ENCODE measurements at places on chromosomes 7 and 10. TPM values are rescaled to one million over a fixed set of nuclear protein-coding genes. Genes with fewer than 3 reads are reported as not detected.

DNA sequence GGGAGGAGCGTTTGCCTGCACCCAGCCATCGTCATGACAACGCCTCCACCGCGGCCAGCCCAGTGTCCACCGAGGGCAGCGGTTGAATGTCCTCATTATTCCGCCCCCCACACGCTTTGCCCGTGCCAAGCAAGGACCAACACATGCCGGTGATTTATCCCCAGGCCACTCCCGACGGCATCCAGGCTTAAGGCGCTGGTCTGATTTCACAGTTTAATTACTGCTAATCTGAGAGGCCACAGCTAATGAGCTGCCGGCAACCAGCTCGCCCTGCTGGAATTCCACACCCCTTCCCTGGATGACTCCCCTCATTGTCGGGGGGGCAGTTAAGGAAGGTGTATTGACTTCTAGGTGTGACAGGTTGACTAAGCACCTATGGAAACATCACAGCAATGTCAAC is 432.3 kb downstream of the DNAJB6 start:
- DNase-seq, result no peak
- no peaks in the 10 kb centered on the region for H3K36me3 ChIP-seq
- H3K4me1 ChIP-seq, result no peaks in the 10 kb centered on the region
- H3K27me3 ChIP-seq, result no peaks in the 10 kb centered on the region

GRCh38 chr10:124416733-124417132 is 2.0 kb downstream of the OAT start:
- H3K4me1 ChIP-seq, result peaks cover 2% of the 10 kb centered on the region
- peak; percentile 20 for DNase-seq
- peaks cover 3% of the 10 kb centered on the region for H3K27me3 ChIP-seq
- 0 out of 2 replicates have a peak, but pooled peaks cover 2% of the 10 kb centered on the region for H3K36me3 ChIP-seq
- no peak overlapping the region for H3K4me3 ChIP-seq

- H3K27me3 ChIP-seq, result no peaks in the 10 kb centered on the region
- no peak overlapping the region for H3K27ac ChIP-seq
- no peak overlapping the region for H3K4me3 ChIP-seq
- peaks cover 1% of the 10 kb centered on the region for H3K4me1 ChIP-seq
Measured at GRCh38 chr7:50653981-50654425, 88.8 kb upstream of the DDC start.

- H3K27me3 ChIP-seq, result no peaks in the 10 kb centered on the region
- peak; percentile 96 for DNase-seq
- peaks cover 37% of the 10 kb centered on the region for H3K4me1 ChIP-seq
- no peaks in the 10 kb centered on the region for H3K36me3 ChIP-seq
- peak overlapping the region; percentile 97 for H3K27ac ChIP-seq
- H3K4me3 ChIP-seq, result no peak overlapping the region
Measured at GRCh38 chr10:101939008-101939648, 95.5 kb upstream of the KCNIP2 start.

GRCh38 chr10:124640056-124640455 is 104.1 kb downstream of the FAM53B start:
- H3K27me3 ChIP-seq, result no peaks in the 10 kb centered on the region
- no peak overlapping the region for H3K27ac ChIP-seq
- peaks cover 10% of the 10 kb centered on the region for H3K4me1 ChIP-seq
- no peak overlapping the region for H3K4me3 ChIP-seq
- no peaks in the 10 kb centered on the region for H3K36me3 ChIP-seq
- DNase-seq, result no peak

DNA sequence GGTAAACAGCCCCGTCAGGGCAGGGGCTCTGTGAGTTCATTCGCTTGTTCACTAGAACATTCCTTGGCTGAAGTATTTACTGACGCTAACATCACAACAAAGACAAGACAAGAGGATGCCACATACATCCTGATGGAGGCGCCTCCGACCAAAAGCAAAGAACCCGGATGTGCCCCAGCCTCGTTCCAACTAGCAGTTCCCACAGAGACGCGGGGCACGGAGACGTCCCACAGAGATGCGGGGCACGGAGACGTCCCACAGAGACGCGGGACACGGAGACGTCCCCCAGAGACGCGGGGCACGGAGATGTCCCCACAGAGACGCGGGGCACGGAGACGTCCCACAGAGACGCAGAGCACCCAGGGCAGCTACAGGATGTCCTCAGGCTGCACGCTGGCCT is 35.4 kb upstream of the CFAP46 start:
- H3K4me3 ChIP-seq, result no peak overlapping the region
- H3K36me3 ChIP-seq, result no peaks in the 10 kb centered on the region
- no peak overlapping the region for H3K27ac ChIP-seq
- no peak for DNase-seq

DNA sequence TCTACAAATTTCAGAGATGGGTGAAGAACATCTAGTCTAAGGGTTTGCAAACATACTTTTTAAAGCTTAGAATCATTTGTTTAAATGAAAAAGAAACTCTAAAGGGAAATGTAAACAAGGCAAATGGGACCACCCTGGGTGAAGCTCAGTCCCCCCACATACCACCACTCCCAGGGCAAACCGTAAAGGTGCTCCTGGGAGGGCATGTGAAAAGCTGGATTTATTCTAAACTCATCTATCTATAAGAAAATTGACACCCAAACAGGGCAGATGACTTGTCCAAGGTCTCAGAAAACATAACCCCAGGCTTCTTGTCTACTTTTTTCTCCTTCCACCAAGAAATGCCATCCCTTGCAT is 223.3 kb upstream of the PRKCQ start:
- no peak overlapping the region for H3K27ac ChIP-seq
- H3K36me3 ChIP-seq, result no peaks in the 10 kb centered on the region
- no peaks in the 10 kb centered on the region for H3K4me1 ChIP-seq
- no peaks in the 10 kb centered on the region for H3K27me3 ChIP-seq

- H3K4me3 ChIP-seq, result no peak overlapping the region
- no peak overlapping the region for H3K27ac ChIP-seq
- no peaks in the 10 kb centered on the region for H3K36me3 ChIP-seq
Measured at GRCh38 chr7:40804477-40805215, 669.8 kb downstream of the SUGCT start.

DNA sequence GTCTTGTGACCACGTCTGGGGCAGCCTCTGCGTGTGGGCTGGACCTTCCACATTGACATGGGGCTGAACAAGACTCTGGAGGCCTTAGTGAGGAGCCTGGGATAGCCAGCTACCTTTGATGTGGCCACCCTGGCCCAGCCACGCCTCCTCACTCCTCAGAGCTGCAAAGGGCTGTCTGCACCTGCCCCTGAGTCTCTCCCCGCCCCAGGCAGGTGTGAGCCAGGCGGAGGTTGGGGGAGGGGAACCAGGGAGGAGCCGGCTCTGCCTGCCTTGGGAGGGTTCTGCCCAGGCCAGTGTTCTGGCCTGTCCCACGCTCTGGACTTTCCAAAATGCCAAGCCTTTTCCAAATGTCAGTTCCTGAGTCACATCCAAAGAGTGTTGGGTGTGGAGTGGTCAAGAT is 72.2 kb downstream of the GTF2IRD1 start:
- no peak for DNase-seq
- H3K4me3 ChIP-seq, result no peak overlapping the region
- no peak overlapping the region for H3K27ac ChIP-seq

GRCh38 chr10:101687071-101687658 is 7.8 kb downstream of the FBXW4 start:
- H3K4me3 ChIP-seq, result no peak overlapping the region
- no peaks in the 10 kb centered on the region for H3K27me3 ChIP-seq
- no peak for DNase-seq
- H3K4me1 ChIP-seq, result peaks cover 13% of the 10 kb centered on the region
- H3K36me3 ChIP-seq, result peaks cover 2% of the 10 kb centered on the region
- H3K27ac ChIP-seq, result no peak overlapping the region

DNA sequence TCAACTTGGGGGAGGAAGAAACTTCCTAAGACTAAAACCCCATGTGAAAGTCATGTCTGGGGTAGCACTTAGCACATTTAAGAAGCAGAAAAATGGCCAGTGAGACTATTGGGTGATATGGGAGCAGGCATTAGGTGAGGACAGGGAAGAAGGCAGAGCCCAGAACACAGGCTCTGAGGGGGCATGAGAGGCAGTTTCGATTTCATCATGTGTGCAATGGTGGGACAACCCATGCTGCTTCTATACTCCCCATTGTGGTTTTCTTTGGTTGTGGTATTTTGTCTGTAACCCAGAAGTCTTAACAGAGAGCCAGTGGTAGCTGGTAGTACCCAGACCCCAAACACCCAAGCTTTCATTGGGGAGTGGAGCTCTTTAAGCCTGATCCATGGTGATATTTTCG is 752.0 kb downstream of the GRID1 start:
- H3K4me3 ChIP-seq, result no peak overlapping the region
- no peak overlapping the region for H3K27ac ChIP-seq
- H3K27me3 ChIP-seq, result no peaks in the 10 kb centered on the region
- H3K4me1 ChIP-seq, result no peaks in the 10 kb centered on the region
- no peak for DNase-seq
- H3K36me3 ChIP-seq, result no peaks in the 10 kb centered on the region

DNA sequence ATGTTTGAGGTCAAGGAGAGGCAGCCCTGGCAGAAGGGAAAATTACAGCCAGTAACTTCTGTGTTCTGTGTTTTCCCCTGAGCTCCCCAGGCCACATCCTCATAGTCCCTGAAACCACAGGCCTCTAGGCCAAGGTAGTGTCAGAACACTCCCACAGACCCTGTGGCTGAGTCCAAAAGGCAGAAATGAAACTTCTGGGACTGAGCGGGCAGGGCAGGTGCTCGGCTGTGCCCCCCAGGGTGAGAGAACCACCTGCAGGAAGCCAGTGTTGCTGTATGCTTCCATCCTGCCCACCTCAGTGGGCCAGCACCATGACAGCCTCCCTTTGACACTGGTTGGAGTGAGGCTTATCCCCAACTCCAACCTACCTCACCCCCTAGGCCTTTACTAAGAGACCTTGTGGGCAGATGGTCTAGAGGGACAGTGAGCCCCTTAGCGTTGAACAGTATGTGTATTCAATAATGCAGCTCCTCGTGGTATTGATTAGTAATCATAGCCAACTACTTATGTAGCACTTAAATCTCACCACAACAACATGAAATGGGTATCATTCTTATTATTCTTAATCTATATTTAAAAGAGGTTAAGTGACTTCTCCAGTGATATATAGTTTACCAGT is 30.3 kb downstream of the PIK3CG start:
- no peak overlapping the region for H3K27ac ChIP-seq
- H3K4me1 ChIP-seq, result no peaks in the 10 kb centered on the region
- H3K27me3 ChIP-seq, result no peaks in the 10 kb centered on the region

DNA sequence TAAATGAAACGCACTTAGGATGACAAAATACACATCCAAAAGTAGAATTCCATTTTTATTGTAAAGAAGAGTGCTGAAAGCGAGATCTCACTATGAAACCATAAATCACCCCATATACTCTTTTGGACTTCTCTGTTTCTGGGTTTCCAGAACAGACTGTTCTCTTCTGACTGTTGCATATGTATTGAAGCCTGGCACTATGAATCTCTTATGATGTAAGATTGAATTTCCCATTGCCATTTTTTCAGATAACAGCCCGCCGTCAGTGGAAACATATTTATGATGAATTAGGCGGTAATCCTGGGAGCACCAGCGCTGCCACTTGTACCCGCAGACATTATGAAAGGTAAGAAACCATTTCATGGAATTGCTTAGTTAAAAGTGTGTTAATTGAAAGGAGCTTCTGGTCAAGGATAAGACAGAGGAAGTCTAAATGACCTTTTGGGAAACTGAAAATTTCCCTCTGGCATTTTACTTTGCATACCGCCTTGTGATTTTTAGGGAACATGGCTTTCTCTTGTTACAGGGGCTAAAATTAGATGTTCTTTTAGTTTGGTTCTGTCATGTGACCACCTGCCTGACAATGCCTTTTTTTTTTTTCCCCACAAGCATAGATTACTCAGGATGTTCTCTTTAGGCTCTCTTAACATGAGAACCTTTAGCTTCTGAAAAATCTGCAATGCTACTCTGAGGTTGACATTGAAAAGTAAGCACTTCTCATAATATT is 168.1 kb downstream of the ARID5B start:
- H3K36me3 ChIP-seq, result peaks cover 81% of the 10 kb centered on the region
- no peaks in the 10 kb centered on the region for H3K27me3 ChIP-seq
- DNase-seq, result no peak
- H3K4me3 ChIP-seq, result no peak overlapping the region

- no peak overlapping the region for H3K4me3 ChIP-seq
- H3K27ac ChIP-seq, result no peak overlapping the region
- DNase-seq, result no peak
- no peaks in the 10 kb centered on the region for H3K27me3 ChIP-seq
- no peaks in the 10 kb centered on the region for H3K4me1 ChIP-seq
- H3K36me3 ChIP-seq, result no peaks in the 10 kb centered on the region
Measured at GRCh38 chr10:90819911-90820310, 37.9 kb downstream of the HTR7 start.

- H3K4me1 ChIP-seq, result peaks cover 36% of the 10 kb centered on the region
- no peak overlapping the region for H3K4me3 ChIP-seq
- H3K27ac ChIP-seq, result peak overlapping the region; percentile 77
- no peak for DNase-seq
Measured at GRCh38 chr10:79451046-79451699, 5.7 kb upstream of the ZCCHC24 start.

- no peak for DNase-seq
- H3K27ac ChIP-seq, result no peak overlapping the region
- H3K27me3 ChIP-seq, result no peaks in the 10 kb centered on the region
- peaks cover 22% of the 10 kb centered on the region for H3K36me3 ChIP-seq
- H3K4me3 ChIP-seq, result no peak overlapping the region
Measured at GRCh38 chr7:74371381-74372341, 82.0 kb upstream of the GTF2IRD1 start.

GRCh38 chr7:125834421-125834820 is 904.8 kb upstream of the POT1 start:
- no peaks in the 10 kb centered on the region for H3K36me3 ChIP-seq
- no peaks in the 10 kb centered on the region for H3K4me1 ChIP-seq
- no peak overlapping the region for H3K4me3 ChIP-seq
- no peaks in the 10 kb centered on the region for H3K27me3 ChIP-seq
- no peak overlapping the region for H3K27ac ChIP-seq
- DNase-seq, result no peak

GRCh38 chr10:72425133-72425532 is 70.4 kb upstream of the DNAJB12 start:
- H3K4me3 ChIP-seq, result no peak overlapping the region
- no peaks in the 10 kb centered on the region for H3K27me3 ChIP-seq
- no peak overlapping the region for H3K27ac ChIP-seq
- peaks cover 12% of the 10 kb centered on the region for H3K36me3 ChIP-seq
- H3K4me1 ChIP-seq, result no peaks in the 10 kb centered on the region

DNA sequence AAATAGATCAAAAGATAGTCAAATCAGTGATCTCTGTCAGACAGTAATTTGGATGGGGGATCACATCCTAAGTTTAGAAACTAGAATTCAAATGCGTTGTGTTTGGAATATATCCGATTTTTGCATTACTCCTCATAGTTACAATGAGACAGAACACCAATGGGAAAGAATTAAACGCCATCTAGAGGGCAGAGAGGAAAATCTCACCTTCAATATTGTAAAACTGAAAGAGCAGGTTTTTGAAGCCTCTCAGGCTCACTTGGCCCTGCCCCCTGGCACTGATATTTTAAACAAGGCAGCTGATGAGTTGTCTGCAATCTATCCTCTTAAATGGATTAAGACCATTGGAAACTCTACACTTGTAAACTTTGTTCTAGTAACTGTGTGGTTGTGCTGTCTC is 17.7 kb downstream of the FRG2B start:
- no peaks in the 10 kb centered on the region for H3K4me1 ChIP-seq
- no peaks in the 10 kb centered on the region for H3K36me3 ChIP-seq
- no peak for DNase-seq
- no peak overlapping the region for H3K27ac ChIP-seq

The FBXL13 gene
- 0.36 TPM for total RNA-seq

The MPLKIP gene
- 13.9 TPM for total RNA-seq

The AS3MT gene
- 7.5 TPM for total RNA-seq

The GPC2 gene
- 1.4 TPM for total RNA-seq

The PALD1 gene
- total RNA-seq, result under 0.01 TPM

The ITGB8 gene
- total RNA-seq, result 10.8 TPM

The GIMAP5 gene
- total RNA-seq, result not detected

The GIMAP8 gene
- not detected for total RNA-seq

The ASB10 gene
- not detected for total RNA-seq

The ERV3-1 gene
- 11.8 TPM for total RNA-seq

All from IMR-90 (cell line).